ENCODE measurements at places on chromosomes 4 and X. TPM values are rescaled to one million over a fixed set of nuclear protein-coding genes. Genes with fewer than 3 reads are reported as not detected.

DNA sequence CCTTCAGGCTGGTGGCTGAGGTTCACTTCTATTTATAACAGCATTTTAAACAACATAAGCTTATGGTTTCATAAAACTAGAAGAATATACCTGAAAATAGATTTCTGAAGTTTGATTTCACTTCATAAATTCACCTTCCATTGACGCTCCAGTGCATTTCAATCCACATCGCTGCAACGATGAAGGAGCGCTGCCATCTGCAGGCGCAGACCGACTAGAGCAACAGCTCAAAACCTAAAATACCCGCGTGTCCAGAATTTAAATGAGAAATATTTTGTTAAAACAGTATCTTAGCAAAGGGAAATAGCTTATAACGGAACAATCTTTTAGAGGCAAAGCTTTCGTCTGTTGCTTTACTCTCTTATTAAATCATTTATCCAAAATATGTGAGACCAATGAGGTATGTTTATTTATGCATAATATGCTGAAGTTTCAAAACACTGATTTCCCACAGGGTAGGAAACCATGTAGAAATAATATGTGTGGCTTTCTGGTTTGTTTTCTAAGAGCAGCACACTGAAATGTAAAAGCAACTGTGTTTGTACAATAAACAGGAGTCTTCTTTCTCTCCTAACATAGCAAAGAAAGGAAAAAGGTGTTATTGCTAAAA lies 816.4 kb upstream of the FRG1 start:
- DNase-seq = no peak

GRCh38 chr4:157004279-157005161 lies 32.9 kb upstream of the PDGFC start:
- no peak for DNase-seq

DNA sequence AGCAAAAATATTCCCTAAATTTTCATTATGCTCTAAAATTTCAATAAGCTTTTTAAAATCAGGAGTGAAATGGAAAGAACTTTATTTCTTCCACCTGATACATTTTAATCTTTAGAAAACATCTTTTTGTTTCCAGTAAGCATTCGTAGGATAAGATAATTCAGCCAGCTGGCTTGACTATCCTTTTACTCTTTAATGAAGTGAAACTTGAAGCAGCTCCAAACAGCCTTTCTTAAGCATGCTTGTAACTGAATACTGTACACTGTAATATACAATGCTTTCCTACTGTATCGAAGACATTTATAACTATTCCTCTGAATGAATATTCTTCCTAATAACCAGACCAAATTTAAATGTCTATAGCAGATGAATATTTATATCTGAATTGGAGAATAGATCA lies 98.8 kb downstream of the KLHL4 start:
- DNase-seq = no peak

DNA sequence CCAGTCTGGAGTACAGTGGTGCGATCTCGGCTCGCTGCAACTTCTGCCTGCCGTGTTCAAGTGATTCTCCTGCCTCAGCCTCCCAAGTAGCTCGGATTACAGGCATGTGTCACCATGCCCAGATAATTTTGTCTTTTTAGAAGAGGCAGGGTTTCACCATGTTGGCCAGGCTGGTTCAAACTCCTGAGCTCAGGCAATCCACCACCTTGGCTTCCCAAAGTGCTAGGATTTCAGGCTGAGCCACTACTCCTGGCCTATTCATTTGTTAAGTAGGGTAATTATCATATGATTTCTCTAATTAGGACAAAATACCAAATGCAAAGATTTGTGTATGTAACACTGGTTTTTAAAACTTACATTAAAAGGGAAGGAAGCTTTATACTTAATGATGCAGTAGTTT lies 137.8 kb downstream of the GPM6A start:
- no peak for DNase-seq

- no peak for DNase-seq
Measured at GRCh38 chrX:129823115-129823514, 20.6 kb downstream of the ZDHHC9 start.

DNA sequence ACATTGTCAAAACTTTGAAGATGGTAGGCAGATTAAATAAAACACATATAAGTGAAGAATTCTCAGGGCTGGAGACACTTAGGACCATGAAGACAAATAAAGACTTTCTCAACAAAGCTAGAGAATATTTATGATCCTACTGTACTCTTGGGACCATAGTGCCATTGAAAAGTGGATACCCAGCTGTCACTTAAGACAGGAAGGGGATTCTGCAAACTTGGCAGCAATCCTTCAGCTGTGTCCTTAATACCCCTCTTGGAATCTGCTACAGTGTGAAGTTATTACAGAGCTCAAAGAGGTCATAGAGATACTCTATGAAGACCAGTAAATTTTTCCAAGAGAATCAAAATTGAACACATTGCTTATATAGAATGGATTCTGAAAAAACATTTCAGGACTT lies 24.3 kb downstream of the PDE5A start:
- no peak for DNase-seq

GRCh38 chr4:106677213-106677612 lies 308.6 kb upstream of the GIMD1 start:
- no peak for DNase-seq

DNA sequence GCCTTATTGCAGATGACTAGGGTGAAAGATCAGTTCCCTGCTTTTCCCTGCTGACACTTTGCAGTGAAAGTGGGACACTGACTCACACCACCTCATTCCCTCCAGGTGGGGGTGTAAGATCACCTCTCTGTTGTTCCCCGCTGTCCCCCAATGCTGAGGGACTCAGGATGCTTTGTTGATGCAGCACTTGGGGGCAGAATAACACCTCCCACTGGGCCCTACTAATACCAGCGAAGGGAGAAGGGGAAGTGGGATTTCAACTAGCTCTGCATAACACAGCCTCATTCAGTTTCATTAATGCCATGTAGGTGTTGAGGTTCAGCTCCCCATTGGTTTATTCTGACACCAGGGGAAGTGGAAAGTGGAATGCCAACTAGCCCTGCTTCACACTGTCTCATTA lies 43.6 kb upstream of the IL1RAPL2 start:
- DNase-seq = no peak

GRCh38 chrX:151225843-151226242 lies 49.5 kb downstream of the GPR50 start:
- DNase-seq = no peak

GRCh38 chrX:3449287-3449686 lies 102.8 kb upstream of the MXRA5 start:
- no peak for DNase-seq

DNA sequence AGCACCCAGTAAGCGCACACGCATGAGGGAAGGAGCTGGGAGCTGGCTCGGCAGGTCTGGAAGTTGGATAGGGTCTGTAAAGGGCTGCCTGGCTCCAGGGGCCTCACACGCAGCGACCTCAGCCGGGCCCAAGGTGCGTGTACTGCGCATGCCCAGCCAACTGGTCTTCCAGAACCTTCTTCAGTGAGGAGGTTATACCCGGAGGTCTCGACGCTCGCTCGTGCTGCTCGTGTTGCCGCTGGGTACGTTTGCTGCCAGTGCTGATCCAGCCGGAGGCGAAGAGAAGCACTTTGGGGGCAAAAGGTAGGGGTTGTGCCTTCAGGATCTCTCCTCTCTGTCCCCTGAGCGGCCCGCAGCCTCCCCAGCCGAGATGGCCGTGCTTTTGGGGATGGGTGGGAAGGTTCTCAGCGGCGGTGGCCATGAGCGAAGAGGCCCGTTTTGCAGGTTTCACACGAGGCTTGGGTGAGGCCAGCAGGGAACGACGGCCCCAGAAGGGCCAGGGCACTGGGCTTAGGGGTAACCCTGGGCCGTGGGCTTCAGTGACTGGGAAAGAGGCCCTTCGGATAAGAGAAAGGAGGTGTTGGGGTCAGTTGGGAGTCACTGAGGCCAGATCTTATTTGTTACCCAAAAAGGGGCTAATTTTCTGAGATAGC lies 3.8 kb upstream of the CXCL9 start:
- no peak for DNase-seq

GRCh38 chr4:74523096-74523495 lies 78.2 kb downstream of the AREG start:
- DNase-seq = no peak

- DNase-seq = no peak
Measured at GRCh38 chrX:54920610-54921426, at the start of gene TRO. TSS of gene TRO (plus strand) at chrX:54920824. CDS start at chrX:54922247, 1,423 bp downstream.

Gene MTNR1A
- total RNA-seq = not detected

Gene GAGE12C
- total RNA-seq = not detected

Gene PABPC5
- total RNA-seq = 0.38 TPM
